ENCODE measurements at places on chromosomes 12 and 14.
A peak's percentile ranks its signal among the peaks of the same experiment; 100 is the strongest.

- no peak for DNase-seq
Measured at GRCh38 chr12:109579639-109580038, 6.0 kb downstream of the MVK start.

GRCh38 chr12:22473212-22473611 is 71.1 kb downstream of the C2CD5 start:
- no peak for DNase-seq

- no peak for DNase-seq
Measured at GRCh38 chr12:112809684-112810083, 18.1 kb downstream of the RPH3A start.

GRCh38 chr14:95128140-95128539 is 29.2 kb downstream of the DICER1 start:
- DNase-seq = no peak

GRCh38 chr12:124311292-124312109 is 16.6 kb downstream of the RFLNA start:
- no peak for DNase-seq

- peak; percentile 92 for DNase-seq
Measured at GRCh38 chr14:103121846-103122584, 1.2 kb upstream of the TNFAIP2 start.

- DNase-seq = no peak
Measured at GRCh38 chr14:56026506-56026905, 91.7 kb upstream of the PELI2 start.

DNA sequence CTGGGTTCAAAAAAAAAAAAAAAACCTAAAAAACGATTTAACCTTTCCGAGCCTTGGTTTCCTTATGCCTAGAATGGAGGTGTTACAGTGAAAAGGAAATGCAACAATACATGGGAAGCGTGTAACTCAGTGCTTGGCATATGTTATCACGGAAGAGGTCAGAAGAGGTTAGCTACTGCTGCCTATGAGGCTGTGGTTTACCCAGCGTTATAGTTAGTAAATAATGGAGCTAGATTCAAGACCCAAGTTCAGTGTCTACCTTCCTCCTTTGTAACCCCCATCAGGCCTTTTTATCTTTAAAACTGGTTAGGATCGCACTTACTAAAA is 839 bp downstream of the IFT43 start:
- no peak for DNase-seq

- peak; percentile 80 for DNase-seq
Measured at GRCh38 chr12:131132118-131132892, 178.6 kb downstream of the ADGRD1 start.

- peak; percentile 58 for DNase-seq
Measured at GRCh38 chr14:60736494-60736893, 1.9 kb downstream of the MNAT1 start.

DNA sequence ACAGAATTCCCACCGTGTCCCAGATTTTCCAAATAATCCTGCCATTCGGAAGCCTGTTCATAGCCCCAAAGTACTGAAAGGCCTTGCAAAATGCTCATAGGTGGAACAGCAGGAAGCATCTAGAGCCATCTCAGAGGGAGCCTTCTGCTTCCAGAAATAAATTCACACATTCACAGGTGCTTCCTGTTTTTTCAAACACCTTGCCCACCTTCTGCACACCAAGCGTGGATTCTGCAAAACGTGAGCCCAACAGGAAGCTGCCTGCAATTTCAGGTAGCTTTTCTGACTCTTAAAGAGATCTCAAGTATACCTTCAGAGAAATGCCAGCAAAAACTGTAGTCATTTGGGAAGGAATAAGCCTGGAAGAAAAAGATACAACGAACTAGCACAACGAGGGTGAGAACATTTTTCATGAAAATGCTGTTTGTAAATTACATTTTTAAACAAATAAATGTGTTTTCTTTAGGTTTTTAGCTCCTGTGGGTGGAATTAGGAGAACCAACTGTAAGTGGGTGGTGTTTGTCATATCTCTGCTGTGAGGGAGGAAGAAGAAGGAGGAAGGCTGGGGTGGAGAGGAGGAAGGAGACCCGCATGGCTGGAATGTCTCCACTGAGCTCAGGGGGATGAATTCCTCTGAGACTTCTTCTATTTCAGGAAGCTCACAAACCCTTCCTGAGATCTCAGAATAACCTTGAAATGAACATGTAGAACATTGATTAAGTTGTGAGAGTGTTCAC is at the start of gene IFNG-AS1:
IFNG-AS1 (plus strand) TSS at position 264 of the 737 bp plus-strand sequence.
- DNase-seq = no peak

DNA sequence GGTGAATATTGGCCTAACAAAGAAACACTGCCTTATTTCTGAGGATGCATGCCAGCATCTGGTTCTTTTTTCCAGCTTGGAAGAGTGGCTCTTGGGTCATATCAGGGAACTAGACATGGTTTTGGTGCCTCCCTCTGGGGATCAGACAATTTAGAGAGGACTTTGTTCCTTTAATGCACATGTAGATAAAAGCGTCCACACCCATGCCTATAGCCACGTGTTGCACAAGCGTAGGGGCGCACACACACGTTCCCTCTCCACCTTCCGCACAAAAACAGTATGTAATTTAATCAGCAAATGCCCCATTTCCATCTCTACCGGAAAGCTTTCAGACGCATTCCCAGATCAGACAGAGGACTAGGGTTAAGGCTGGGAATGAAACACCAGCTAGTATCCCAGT is 61.7 kb upstream of the RIC8B start:
- DNase-seq = no peak

DNA sequence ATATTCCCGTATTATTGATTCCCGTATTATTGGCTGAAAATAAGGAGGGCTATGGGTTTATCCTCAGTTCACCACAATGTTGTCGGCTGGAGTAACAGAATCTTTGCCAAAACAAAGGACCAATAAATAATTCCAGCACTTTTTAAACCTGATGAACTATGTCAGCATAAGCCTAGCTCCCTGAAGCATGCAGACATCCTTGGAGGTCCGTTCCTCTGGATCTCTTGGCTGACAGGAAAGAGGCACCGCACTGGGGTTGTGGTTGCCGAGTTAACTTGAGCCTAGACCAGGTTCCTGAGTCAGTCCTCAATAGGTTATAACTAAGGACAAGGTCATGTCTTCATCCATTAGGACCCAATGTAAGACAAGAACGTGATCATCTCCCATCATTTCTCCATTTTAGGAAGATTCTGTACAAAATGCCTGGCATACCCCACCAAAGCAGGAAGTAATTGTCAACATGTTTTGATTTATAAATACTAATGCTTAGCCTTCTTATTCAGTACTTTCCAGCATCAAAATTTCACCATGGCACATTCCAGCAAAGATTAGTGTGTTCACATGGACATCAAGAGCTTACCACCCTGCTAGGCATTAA is 36.6 kb downstream of the NID2 start:
- DNase-seq = no peak

- no peak for DNase-seq
Measured at GRCh38 chr12:51405801-51406207, 14.6 kb upstream of the GALNT6 start.

DNA sequence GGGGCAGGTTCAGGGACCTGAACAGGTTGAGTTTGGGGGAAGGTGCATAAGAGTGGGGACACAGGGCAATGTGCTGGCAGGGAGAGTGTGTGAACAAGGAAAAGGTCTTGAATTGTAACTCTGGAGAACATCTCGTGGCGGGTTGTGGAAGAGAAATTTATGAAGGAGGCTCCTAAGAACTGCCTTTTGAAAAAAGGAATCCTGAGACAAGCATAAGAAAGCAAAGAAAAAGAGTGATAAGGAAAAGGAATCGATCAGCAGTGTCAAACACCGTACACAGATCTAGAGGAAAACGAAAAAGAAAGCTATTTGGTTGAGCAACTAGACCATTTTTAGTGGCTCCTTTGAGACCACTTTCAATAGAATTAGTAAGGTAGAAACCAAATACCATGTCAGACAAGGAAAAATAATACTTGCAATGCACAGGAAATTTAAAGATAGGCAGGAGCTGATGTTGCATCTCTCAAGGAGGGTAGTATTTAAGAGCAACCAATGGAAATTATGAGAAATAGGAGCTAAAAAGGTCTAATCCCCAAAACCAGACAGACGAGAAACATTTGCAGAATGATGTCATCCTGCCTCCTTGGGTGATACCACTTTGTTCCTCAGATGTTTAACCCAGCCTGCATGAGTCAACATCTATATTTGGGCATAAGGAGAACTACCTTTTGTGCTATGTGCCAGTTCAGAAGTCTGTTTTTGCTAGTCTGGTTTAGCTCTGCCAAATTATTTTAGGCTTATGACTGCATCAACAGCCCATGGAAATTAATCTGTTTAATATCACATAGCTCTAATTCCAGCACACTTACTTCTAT is 64.5 kb upstream of the STK38L start:
- DNase-seq = peak; percentile 94

- DNase-seq = no peak
Measured at GRCh38 chr12:108862588-108862959, 5.2 kb upstream of the SSH1 start.

DNA sequence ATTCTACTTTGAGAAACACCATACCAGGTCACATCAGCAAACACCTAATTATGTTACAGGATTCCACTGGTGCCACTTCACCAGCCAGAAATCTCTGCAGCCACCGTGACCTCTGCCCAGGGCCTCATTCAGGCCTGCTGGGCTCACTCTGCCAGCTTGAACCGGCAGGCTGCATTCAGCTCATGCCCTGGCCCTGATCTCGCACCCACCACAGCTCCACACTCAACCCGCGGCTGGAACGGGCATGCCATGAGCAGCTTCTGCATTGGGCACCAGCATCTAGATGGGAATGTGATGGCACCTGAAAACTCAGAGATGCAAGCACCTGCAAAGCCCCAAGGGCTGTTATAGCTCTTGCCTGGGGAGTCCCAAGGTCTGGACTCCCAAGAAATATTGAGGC is 168.7 kb downstream of the DPY19L2 start:
- no peak for DNase-seq

DNA sequence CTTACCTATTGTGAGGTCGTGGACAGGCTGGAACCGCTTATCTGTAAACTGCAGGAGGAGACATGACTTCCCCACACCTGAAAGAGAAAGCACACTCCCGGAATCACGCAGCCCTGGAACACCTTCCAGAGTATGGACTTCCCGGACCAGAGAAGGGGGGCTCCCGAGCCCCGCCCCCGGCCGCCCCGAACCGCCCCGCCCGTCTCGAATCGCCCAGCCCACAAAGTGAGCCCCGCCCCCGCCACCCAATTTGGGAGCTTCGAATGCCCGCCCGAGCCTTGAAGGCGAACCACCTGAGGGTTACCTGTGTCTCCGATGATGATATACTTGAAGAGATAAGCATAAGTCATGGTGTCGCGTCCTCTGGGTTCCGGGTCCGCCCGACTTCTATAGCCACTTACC is 235 bp downstream of the RAB2B start:
- DNase-seq = peak; percentile 78

DNA sequence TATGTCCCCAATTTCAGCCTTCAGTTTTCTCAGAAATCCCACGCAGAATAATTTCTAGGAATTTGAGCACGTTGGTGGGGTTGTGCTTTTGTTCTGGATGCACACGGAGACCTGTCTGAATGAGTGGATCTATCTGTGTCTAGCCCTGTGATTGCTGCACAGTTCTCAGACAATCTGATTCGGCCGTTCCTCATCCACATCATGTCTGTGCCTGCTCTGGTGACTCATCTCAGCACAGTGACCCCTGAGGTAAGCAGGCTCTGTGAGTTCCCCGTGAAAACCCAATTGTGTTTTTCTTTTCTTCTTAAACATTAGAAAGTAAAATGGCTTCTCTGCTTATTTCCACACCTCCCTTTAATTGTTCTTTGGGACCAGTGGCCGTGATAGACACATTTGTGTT is 20.2 kb downstream of the UBE3B start:
- no peak for DNase-seq

GRCh38 chr14:90341784-90342183 is 10.0 kb upstream of the NRDE2 start:
- DNase-seq = no peak

GRCh38 chr14:21015312-21015711 is 9.5 kb downstream of the NDRG2 start:
- DNase-seq = no peak

- no peak for DNase-seq
Measured at GRCh38 chr12:77239617-77240016, 174.2 kb upstream of the E2F7 start.

DNA sequence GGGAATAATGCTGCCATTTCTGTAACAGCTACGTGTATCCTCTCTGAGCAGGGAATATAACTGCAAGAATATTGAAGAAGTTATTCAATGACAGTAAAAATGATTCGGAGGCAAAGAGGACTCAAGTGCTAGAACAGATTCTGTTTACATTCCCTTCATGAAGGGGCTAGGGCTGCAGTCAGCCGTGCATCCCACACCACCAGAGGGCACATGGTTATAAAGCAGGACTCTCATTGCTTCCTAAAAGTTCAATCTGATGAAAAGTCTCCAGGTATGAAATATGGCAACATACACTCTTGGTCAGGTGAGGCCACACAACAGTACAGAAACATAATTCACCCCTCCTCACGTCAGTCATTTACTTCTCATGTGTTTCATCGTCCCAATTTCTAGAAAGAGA is 34.0 kb downstream of the TCHP start:
- peak; percentile 62 for DNase-seq

- DNase-seq = no peak
Measured at GRCh38 chr14:32675433-32675832, 263.2 kb upstream of the NPAS3 start.

DNA sequence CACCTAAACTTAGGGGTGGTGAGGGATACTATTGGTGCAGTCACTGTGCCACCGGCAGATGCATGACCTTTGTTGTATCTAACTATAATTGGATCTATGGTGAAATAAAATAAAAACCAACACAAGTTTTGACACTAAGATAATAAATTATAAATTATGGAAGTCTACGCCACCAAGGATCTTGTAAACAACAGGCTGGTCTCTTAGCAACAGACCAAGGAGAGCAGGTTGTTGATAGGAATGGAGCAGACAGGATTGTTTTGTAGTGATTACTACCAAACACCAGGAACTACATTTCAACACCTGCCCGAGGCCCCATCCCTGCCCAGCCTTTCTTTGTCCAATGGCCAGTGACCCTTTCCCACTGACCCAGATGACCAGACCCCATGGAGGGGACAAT is 1178.0 kb downstream of the VRK1 start:
- no peak for DNase-seq
